ENCODE measurements at places on chromosomes 7 and 10. TPM values are rescaled to one million over a fixed set of nuclear protein-coding genes. Genes with fewer than 3 reads are reported as not detected.

DNA sequence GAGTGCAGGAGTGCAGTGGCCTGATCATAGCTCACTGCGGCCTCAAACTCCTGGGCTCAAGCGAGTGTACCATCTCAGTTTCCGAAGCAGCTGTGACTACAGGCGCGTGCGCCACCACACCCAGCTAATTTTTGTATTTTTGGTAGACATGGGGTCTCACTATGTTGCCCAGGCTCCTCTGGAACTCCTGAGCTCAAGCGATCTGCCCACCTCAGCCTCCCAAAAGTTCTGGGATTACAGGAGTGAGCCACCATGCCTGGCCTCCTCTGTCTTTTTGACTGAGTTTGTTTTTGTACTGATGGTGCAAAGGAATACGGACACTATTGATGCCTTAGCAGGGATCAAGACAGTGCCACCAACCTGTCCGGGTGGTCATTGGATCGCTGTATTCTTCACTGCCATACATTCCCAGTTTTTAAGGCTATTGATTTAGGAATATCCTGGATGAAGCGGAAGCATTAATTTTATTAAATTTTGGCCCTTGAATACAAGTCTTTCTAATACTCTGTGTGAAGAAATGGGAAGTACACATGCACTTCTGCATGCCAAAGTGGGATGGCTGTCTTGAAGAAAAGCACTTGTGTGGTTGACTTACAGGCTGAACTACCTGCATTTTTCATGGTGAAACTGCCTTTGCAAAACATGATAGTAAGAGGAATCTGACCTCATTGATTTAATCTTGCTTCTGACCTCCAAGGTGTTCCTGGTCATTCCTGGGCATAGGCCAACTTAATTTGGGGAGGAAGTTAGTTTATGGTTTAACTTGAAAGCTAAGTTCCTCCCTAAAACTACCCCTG lies 2.1 kb upstream of the CUL2 start:
- no peak for DNase-seq
- H3K27me3 ChIP-seq = no peaks in the 10 kb centered on the region
- H3K27ac ChIP-seq = no peak overlapping the region
- H3K4me1 ChIP-seq = peaks cover 4% of the 10 kb centered on the region
- no peak overlapping the region for H3K4me3 ChIP-seq
- H3K36me3 ChIP-seq = no peaks in the 10 kb centered on the region

DNA sequence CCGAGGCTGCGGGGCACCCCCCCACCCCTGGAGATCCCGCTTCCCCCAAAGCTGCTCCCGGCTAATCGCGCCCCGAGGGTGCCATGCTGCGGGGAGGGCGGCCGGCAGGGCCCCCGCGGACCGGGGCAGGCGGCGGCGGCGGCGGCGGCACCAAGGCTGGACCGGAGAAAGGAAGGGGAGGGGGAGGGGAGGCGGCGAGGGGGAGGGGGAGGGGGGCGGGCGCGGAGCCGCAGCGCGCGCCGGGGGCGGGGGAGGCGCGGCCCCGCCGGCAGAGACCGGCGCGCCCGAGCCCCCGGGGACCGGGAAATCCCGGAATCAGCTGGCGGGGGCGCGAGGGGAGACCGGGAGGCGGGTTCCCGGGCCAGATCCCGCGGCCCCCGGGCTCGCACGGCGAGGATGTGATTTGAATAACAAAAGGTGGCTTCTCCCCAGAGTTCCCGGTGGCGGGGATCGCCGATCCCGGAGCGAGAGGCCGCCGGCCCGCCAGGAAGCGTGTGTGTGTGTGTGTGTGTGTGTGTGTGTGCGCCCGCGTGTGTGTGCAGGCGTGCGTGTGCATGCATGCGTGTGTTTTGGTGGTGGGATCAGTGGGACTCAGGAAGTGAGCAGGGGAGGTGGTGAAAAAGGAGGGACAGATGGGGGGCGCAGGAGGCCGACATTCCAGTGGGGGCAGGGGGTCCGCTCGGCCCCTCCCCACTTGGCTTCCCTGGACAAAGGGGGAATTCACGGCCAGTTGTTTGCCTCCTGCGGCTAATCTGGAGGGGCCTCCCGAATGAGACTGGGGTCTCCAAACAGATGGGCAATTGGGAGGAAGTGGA lies 99.5 kb downstream of the HIP1 start:
- H3K27ac ChIP-seq = peak overlapping the region; percentile 56
- peak overlapping the region; percentile 88 for H3K4me3 ChIP-seq
- no peaks in the 10 kb centered on the region for H3K27me3 ChIP-seq

DNA sequence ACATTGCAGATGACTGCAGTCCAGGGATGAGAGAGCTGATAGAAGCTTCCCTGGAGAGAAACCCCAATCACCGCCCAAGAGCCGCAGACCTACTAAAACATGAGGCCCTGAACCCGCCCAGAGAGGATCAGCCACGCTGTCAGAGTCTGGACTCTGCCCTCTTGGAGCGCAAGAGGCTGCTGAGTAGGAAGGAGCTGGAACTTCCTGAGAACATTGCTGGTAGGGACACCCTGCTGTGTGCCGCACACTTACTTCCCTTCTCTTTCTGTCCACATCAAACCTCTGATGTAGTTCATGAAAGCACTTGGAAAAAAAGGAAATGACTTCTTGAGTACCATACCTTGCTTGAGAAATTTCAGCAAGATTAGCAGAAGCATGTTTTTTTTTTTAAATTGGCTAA lies 25.3 kb downstream of the MAP3K8 start:
- H3K4me3 ChIP-seq = no peak overlapping the region
- no peaks in the 10 kb centered on the region for H3K27me3 ChIP-seq
- H3K27ac ChIP-seq = no peak overlapping the region
- no peaks in the 10 kb centered on the region for H3K4me1 ChIP-seq
- no peaks in the 10 kb centered on the region for H3K36me3 ChIP-seq

DNA sequence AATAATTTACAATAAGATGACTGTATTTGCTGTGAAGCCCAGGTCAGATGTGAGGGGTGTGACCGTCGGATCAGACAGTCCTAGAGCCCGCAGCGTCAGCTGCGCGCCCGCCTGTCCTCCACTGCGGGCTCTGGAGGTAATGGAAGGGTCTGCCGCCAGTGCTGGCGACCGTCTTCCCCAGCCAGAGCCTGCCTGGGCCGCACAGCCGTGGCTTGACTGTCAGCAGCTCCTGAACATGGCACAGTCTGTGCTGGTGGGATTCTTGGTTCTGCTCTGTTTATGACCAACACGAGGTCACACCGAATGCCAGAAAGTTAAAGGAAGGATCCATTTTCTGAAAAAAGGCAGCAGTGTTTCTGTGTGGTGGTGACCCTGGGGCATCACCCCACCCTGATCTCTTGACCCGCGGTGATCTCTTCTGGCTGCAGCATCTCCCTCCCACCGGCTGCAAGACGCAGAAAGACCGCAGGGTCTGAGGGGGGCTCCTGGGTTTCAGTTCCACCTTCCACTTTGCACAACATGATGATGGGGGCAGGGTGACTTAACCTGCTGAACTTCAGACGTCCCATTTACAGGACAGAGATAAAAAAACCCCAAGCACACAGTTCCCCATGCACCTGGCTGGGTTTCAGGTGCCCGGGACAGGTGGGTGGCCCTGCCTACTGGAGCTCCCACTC lies 103.7 kb downstream of the DNAJB6 start:
- no peaks in the 10 kb centered on the region for H3K4me1 ChIP-seq
- no peak for DNase-seq
- no peaks in the 10 kb centered on the region for H3K27me3 ChIP-seq
- H3K27ac ChIP-seq = no peak overlapping the region

- no peak overlapping the region for H3K4me3 ChIP-seq
- no peaks in the 10 kb centered on the region for H3K27me3 ChIP-seq
- DNase-seq = no peak
- H3K27ac ChIP-seq = no peak overlapping the region
These were observed 87.9 kb downstream of the CDK6 start for GRCh38 chr7:92748495-92748894.

Gene KAZALD1
- 0.21 TPM for polyA plus RNA-seq

Gene FAM237B
- polyA plus RNA-seq = not detected

Gene HABP2
- 109 TPM for polyA plus RNA-seq

- DNase-seq = no peak
- no peak overlapping the region for H3K4me3 ChIP-seq
- no peaks in the 10 kb centered on the region for H3K36me3 ChIP-seq
- no peak overlapping the region for H3K27ac ChIP-seq
- H3K4me1 ChIP-seq = no peaks in the 10 kb centered on the region
- no peaks in the 10 kb centered on the region for H3K27me3 ChIP-seq
These were observed 1377.8 kb upstream of the LRRTM3 start for GRCh38 chr10:65548001-65548400.

Gene INA
- not detected for polyA plus RNA-seq

- H3K36me3 ChIP-seq = peaks cover 22% of the 10 kb centered on the region
- DNase-seq = no peak
These were observed 78.9 kb downstream of the SVIL start for GRCh38 chr10:29555746-29556481.

Gene PRSS2
- 0.21 TPM for polyA plus RNA-seq

DNA sequence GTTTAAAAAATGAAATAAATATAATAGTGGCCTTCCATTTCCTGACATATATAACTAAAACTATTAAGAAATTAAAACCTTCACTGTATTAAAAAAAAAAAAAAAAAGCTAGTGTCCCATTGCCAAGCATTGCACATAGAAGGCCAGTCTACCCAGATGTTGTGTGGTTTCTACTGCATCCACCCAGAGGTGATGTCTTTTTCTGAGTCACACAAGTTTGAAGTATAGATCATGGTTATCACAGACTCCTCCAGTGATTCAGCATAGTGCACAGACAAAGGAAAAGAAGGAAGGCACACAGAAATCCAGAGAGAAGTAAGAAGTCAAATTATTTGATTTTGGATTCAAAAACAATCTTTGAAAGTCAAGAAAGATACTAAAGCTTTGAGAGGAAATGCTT lies 429.0 kb downstream of the ETV1 start:
- no peaks in the 10 kb centered on the region for H3K36me3 ChIP-seq
- no peak overlapping the region for H3K4me3 ChIP-seq
- no peak for DNase-seq
- H3K27me3 ChIP-seq = no peaks in the 10 kb centered on the region
- H3K4me1 ChIP-seq = no peaks in the 10 kb centered on the region

DNA sequence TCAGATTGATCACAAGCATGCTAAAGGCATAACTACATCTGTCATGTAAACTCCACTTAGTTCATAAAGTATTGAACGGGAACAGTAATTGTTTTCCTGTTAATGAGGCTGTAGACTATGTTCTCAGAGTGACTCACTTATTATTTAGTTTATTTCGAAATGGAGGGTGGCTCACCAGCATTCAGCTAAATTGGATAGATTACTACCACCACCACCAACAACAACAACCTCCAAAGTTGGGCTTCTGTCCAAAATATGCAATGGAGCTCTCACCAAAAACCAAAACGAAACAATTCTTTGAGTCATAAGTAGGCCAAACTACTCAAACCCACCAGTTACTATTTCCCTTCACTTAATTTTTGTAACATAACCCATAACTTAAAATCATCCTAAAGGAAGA lies 127.9 kb upstream of the NRBF2 start:
- H3K27ac ChIP-seq = no peak overlapping the region
- no peak overlapping the region for H3K4me3 ChIP-seq
- H3K4me1 ChIP-seq = no peaks in the 10 kb centered on the region
- no peak for DNase-seq

GRCh38 chr7:124171068-124171467 lies 138.2 kb upstream of the TMEM229A start:
- no peak overlapping the region for H3K4me3 ChIP-seq
- H3K36me3 ChIP-seq = no peaks in the 10 kb centered on the region
- no peaks in the 10 kb centered on the region for H3K4me1 ChIP-seq
- H3K27ac ChIP-seq = no peak overlapping the region

Gene BPGM
- 6.1 TPM for polyA plus RNA-seq

DNA sequence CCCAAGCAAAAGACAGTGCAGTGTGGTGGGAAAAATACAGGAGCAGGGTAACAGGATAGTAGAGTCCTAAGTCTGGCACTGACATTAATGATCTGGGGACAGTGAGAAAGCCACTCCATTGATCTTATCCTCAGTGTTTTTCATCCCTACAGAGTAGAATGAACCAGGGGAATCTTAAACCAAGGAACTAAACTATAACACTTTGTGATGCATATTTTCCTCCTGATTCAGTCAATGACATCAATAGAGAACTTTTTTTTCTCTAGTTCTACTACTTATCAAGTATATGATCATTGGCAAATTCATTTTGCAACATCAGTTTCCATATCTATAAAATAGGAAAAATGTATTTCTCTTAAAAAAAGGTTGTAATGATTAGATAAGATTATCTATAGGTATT lies 151.1 kb downstream of the TMEM26 start:
- H3K27ac ChIP-seq = no peak overlapping the region
- H3K36me3 ChIP-seq = no peaks in the 10 kb centered on the region
- DNase-seq = no peak
- H3K4me3 ChIP-seq = no peak overlapping the region
- no peaks in the 10 kb centered on the region for H3K4me1 ChIP-seq

DNA sequence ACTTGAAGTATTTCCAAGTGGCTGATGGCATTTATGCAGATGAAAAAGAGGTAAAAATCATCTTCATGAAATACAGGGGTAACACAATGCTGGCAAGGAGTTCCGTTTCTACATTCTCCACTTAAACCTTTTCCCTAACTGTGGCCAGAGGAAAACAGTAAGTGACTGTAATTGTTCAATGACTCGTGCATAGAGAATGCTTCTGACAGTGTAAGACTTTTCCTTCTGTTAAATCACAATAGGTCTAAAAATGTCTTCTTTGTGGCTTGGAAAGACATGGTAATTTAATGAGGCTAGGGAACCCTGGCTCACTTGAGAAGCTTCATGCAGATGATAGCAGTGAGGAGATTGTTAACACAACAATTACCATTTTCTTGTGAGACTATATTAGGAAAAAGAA lies 50.3 kb upstream of the RSU1 start:
- no peak overlapping the region for H3K4me3 ChIP-seq
- no peaks in the 10 kb centered on the region for H3K36me3 ChIP-seq
- no peak overlapping the region for H3K27ac ChIP-seq
- H3K27me3 ChIP-seq = no peaks in the 10 kb centered on the region
- DNase-seq = no peak

- no peak overlapping the region for H3K27ac ChIP-seq
- H3K4me1 ChIP-seq = no peaks in the 10 kb centered on the region
- no peak overlapping the region for H3K4me3 ChIP-seq
- H3K36me3 ChIP-seq = no peaks in the 10 kb centered on the region
- H3K27me3 ChIP-seq = no peaks in the 10 kb centered on the region
These were observed 387.3 kb upstream of the NPVF start for GRCh38 chr7:25615593-25615992.

GRCh38 chr10:80996615-80997193 lies 459.0 kb downstream of the SH2D4B start:
- H3K36me3 ChIP-seq = no peaks in the 10 kb centered on the region
- no peak overlapping the region for H3K4me3 ChIP-seq
- H3K27me3 ChIP-seq = peaks cover 3% of the 10 kb centered on the region
